ENCODE measurements at places on chromosomes 13 and 19.
A peak's percentile ranks its signal among the peaks of the same experiment; 100 is the strongest.

DNA sequence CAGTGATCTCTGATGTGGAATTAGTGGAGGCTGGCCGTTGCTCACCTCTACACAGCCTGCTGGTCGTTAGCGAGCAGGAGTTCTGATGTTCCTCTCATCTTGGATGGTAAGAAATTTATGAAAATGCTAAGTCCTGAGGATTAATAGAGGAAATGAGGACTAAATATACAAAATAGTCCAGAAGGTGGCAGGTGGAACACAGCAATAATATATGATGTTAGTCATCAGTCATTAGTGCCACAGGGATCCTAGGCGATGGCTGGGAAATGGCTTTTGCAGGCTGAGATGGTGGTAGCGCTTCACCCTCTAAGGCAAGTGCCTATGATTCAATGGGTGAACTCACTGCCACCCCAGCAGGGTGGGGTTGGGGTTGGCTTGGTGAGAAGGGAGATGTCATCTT is 338.6 kb upstream of the TMTC4 start:
- DNase-seq: peak; percentile 15

DNA sequence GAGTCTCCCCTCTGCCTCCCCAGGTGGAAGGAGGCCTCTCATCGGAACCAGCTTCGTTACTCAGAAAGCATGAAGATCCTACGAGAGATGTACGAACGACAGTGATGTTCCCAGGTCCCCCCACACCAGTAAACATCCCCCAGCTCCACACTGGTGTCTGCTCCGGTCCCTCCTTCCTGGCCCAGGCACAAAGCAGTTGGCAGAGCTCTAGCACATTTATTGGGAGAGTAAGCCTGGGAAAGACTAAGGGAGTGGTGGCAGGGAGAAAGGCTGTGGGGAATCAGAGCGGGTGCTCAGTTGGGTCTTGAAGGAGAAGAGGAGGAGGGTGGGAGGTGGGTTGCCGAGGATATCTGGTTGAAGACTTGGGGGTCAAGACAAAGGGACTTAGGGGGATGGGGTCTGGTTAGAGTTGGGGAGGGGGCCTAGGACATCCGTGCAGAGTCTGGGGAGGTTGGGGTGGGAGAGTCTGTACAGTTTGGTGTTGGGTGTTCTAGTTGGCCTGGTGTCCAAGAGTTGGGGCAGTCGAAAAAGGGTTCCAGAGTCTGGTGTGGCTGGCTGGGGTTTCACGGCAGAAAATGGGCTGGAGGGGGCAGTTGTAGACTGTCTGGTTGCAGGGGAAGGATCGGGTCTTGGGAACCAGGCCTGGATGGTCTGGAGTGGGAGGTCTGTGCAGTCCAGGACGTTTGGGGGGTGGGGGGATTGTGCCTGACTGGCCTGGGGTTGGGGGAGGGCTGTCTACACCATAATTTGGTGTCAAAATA is 2.3 kb downstream of the HSPB6 start:
- DNase-seq: no peak

- DNase-seq: peak; percentile 17
These were observed 96.7 kb downstream of the GJA3 start for GRCh38 chr13:20064128-20064527.

GRCh38 chr13:48297131-48297786 is 6.3 kb upstream of the RB1 start:
- DNase-seq: no peak

DNA sequence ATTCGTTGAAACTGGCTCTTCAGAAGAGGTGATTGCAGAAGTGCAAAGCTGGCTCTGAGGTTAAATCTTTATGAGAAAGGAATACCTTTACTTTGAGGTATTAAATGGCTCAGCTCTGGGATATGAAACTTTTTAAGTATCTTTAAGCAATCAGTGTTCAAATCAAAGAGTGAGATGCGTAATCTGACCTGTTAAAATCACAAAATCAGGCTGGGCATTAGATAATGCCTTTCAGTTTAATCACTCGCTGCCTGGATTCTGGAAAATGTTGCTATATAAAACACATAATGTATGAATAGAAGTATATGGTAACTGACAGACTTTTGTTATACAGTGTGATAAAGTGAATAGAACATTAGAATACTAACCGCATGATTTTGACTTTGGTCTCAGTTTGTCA is 2.0 kb upstream of the DGKH start:
- no peak for DNase-seq

- no peak for DNase-seq
These were observed 150.7 kb upstream of the SOX1 start for GRCh38 chr13:111916201-111916600.

DNA sequence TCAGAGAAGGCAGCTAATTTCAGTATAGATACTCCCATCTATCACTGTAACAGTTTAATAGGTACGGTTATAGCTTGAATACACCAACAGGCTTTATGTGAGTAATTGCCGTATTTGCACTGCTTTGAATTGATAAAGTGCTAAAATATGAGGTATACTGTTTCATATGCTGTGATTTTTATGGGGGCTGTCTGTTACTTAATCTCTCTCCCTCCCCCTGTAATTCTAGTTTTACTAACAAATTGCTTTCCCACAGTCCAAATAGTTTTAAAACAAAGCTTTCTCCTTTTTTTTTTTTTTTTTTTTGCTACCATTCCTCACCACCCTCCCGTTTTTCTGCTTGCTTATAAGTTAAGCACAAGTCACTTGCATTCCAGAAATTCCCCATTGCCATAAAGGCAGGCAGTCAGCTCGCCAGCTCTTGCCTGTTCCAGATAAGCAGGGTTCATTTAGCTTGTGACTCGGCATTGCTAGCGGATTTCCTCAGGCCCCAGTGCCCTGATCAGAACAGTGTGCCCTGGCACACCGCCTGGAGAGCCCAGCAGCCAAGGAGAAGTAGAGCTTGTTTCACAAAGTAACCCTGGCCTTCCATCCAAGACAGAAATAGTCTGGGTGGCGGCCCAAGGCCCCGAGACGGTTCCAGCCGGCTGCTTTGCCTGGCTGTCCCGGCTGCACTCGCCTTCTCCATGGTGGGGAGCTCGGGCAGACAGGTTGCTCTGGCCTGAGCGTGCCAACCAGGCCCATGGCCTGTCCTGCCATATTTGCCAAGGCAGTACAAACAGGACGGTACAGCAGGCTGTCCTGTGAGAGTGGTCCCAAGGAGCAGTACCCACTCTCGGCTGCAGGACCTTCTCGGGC is 43.5 kb upstream of the NPAS1 start:
- DNase-seq: peak; percentile 96

DNA sequence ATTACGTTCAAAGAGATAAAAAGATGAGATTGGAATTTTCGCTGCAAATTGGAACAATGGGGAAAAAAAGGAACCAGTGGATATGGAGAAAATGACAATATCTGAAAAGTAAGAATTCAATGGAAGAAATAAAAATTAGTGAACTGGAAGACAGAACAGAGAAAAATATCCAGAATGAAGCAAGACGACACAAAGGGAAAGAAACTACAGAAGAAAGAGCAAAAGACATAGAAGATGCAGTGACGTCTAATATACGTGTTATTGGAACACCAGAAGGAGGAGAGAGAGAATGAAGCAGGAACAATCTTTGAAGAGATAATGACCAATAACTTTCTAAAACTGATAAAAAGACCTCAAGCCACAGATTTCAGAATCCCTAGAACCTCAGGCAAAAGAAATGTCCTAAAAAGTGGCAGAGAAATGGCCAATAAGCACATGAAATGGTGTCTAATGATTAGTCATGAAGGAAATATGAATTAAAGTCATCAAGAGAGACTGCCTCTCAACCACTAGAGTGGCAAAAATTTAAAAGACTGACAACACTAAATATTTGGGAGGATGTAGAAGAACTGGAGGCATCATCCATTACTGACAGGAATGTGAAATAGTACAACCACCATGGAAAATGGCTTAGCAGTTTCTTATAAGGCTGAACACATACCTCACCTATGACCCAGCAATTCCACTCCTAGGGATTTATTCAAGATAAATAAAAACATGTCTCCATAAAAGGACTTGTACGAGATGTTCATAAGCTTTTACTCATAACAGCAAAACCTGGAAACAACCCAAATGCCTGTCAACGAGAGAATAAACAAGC is 56.5 kb downstream of the GADD45B start:
- DNase-seq: peak; percentile 85

DNA sequence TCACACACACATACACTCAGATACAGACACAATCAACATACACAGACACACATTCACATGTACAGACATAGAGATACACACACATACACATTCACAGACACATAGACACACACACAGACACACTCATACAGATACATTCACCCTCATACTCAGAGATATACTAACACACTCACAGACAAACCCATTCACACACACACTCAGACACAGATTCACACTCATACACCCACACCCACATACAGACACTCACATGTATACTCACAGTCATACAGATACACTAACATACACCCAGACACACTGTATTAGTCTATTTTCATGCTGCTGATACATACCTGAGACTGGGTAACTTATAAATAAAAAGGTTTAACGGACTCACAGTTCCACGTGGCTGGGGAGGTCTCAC is 30.8 kb downstream of the GJA3 start:
- DNase-seq: no peak

GRCh38 chr13:75258159-75258782 is 223.7 kb downstream of the TBC1D4 start:
- peak; percentile 61 for DNase-seq

- no peak for DNase-seq
These were observed 1.3 kb upstream of the TDRD12 start for GRCh38 chr19:32718286-32718685.

DNA sequence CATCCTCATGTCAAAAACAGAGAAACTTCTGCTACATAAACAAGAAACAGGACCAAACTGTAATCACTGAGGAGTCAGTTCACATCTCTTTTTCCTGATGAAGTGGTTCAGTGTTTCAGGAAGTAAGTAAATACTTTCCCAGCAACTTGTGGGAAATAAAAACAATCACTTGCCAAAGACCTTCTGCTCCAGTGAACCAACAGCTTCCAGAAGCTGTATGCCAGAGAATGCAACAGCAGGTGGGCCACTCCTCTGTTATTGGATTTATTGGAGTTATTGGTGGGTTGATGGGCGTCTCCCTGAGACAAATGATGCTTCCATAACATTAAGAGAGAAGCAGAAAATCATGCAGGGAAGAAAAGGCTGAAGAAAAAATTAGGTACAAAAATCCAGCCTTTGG is 9.9 kb downstream of the SLC6A16 start:
- DNase-seq: no peak

DNA sequence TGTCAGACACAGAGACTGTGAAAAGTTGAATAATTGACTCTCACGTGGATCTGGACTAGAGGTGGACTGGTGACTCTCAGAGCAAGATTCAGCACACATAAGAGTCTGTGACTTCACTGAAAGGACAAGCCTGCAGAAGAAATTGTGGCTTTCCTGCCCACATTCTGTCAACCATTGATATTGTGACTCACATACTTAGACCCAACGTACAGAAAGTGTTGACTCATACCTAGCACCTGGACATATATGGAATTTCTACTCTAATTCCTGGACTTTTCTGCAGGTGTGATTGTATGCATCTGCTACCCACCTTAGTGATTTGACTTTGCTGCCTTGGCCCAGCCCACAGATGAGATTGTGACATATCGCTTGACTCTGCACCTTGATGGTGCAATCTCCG is 15.6 kb upstream of the ZNF730 start:
- peak; percentile 79 for DNase-seq

- no peak for DNase-seq
These were observed 55.7 kb upstream of the ZNF507 start for GRCh38 chr19:32289566-32290210.

- no peak for DNase-seq
These were observed 185.1 kb downstream of the PRR20E start for GRCh38 chr13:57352114-57352513.

DNA sequence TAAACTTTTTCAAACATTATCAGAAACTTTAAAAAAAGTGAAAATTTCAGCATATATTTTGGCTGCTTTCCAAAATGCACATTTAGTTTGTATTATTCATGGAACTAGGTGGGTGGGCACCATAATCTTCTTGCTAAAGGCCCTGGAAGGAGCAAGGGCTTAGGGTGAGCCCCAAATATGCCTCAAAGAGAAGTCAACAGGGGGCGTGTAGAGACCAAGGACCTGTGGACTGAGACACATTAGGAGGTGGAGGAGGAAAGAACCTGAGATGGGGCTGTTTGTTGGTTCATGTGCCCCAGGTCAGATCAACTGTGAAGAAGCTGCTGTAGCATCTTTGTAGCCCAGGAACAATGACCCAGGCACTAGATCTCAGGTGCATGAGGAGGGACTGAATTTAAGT is 79.6 kb upstream of the OLFM4 start:
- DNase-seq: no peak

DNA sequence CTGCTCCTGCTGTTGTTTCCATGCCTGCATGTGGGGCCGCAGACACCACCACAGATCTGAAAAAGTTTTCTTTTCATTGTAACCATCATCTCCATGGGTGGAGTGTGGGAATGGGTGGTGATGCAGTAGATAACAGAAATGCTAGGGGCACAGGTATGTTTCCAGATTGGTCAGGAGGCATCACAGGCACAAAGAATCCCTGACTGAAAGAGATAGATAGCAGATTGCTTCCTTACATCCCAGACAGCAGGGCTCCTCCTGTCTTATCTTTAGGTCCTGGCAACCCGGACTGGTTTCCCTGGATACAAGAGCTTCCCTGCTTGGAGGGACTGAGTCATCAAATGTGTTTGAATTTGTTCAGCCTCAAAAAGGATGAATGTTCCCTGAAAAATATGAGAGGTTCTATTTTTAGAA is 1937.6 kb downstream of the PCDH9 start:
- DNase-seq: no peak

GRCh38 chr13:105627270-105627669 is 908.2 kb downstream of the EFNB2 start:
- DNase-seq: peak; percentile 22

DNA sequence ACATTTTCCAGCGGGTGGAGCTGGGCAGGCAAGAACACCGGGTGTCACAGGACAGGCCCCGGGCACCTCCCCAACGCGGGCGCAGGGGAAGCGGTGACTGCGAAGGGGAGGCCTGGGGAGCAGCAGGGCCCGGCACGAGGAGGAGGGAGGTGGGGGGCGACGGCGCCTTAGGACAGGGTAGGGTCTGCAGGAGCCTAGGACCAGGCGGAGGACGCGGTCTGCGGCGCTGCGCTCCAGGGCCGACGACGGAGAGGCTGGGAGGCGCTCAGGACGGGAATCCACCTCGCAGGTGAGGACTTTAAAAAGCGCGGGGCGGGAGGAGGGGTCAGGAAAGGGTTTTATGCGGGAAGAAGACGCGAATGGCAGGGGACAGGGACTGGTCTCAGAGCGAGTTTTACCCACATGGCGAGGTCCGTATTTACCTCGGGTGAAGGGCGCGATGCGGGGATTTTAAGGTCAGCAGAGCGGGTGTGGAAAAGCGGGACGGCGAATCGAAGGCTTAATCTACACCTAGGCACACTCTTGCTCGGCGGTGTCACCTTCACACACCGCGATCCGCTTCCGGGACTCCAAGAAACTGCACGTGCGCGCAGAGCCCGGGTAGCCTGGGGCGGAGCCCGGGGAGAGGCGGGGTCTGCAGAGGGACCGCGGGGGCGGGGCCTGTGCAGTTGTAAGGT is 13.5 kb downstream of the ERVV-2 start:
- peak; percentile 67 for DNase-seq

GRCh38 chr13:49221590-49221965 is 1.4 kb downstream of the MLNR start:
- DNase-seq: no peak

GRCh38 chr19:16249826-16250404 is 52.2 kb downstream of the AP1M1 start:
- DNase-seq: no peak

Measured in kidney tubule cell (primary cell).